ENCODE measurements at places on chromosomes 1 and 21. TPM values are rescaled to one million over a fixed set of nuclear protein-coding genes. Genes with fewer than 3 reads are reported as not detected.

The SLC66A1 gene
- 3.8 TPM for total RNA-seq

The VASH2 gene
- total RNA-seq, result not detected

The GATAD2B gene
- 97.2 TPM for total RNA-seq

The TEX38 gene
- total RNA-seq, result not detected

DNA sequence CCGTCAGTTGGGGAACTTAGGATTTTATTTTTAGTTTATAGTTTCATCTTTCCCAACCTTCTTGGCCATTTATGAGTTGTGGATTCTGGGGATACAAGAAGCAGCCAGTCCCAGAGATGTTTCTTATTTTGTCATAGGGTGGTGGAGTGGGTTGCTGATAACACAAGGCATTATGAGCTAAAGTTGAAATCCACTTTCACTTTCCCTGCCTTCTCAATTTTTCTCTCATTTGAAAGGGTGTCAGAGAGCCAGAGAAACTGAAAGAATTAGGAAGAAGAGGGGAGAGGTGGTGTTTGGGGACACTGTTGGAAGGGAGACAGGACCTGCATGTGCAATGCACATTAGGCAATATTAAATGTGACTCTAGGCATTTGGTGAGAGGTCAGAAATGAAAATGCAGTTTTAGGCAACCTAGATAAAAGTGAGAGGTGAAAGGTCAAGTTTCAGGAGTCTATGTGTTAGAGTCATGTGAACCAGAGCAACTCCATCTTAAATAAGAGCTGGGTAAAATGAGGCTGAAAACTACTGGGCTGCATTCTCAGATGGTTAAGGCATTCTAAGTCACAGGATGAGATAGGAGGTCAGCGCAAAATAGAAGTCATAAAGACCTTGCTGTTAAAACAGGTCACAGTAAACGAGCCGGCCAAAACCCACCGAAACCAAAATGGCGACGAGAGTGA is 71.1 kb upstream of the F3 start:
- no peaks in the 10 kb centered on the region for H3K36me3 ChIP-seq
- H3K4me1 ChIP-seq, result no peaks in the 10 kb centered on the region
- H3K4me3 ChIP-seq, result no peak overlapping the region
- no peak overlapping the region for H3K27ac ChIP-seq

GRCh38 chr1:27664291-27664690 is 7.7 kb downstream of the IFI6 start:
- no peaks in the 10 kb centered on the region for H3K27me3 ChIP-seq
- no peaks in the 10 kb centered on the region for H3K36me3 ChIP-seq
- H3K27ac ChIP-seq, result no peak overlapping the region
- H3K4me3 ChIP-seq, result no peak overlapping the region
- DNase-seq, result no peak

- no peaks in the 10 kb centered on the region for H3K4me1 ChIP-seq
- no peaks in the 10 kb centered on the region for H3K27me3 ChIP-seq
- no peak overlapping the region for H3K4me3 ChIP-seq
- DNase-seq, result no peak
- no peaks in the 10 kb centered on the region for H3K36me3 ChIP-seq
Observed at GRCh38 chr21:14454016-14455009, 71.4 kb upstream of the HSPA13 start.

DNA sequence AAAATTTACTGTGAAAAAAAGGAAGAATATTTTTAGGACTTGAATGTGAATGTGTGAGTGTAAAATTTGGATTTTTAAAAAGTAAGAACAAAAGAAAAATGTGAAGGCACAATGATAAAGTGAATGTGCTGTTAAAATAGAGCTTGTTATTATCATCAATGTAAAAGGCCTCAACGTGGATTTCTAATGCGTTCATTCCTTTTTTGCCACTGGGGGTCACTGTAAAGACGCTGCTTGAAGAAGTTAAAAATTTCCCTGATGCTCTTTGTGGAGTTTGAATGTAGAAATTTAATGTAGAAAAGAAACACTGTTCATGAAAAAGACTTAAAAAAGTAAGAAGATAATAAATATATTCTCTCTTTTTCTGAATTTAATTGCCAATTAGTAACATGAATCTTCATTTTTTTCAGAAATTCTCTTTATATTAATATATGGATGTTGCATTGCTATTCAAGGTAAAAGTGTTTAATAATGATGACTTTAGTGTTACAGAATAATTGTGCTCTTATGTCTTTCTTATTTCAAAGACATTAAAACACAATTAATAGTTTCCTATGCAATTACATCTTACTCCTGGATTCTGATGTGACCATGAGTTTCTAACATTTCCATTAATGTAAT is 161.5 kb downstream of the DNM3 start:
- H3K4me3 ChIP-seq, result no peak overlapping the region
- no peak overlapping the region for H3K27ac ChIP-seq
- H3K27me3 ChIP-seq, result no peaks in the 10 kb centered on the region
- no peak for DNase-seq
- H3K36me3 ChIP-seq, result no peaks in the 10 kb centered on the region

DNA sequence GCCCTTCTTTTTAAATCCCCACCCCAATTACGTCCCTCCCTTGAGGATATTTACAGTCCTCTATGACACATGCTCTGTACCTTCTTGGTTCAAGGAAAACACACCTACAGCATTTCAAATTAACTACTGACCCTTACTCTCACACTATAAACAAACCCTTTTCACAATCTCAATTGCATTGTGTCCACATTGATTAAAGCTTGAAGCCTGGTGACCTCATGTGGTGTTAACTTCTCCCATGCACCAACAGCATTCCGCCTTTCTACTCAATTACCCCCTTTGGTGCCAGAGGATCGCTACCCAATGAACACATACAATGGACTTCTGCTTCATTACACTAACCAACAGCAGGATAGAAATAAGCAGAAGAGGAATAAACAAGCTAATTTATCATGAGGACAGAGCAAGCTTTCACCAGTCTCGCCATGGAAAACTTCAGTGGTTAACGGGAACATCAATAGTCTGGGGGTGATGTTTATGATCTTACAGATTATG is 15.2 kb downstream of the WLS start:
- DNase-seq, result no peak
- no peaks in the 10 kb centered on the region for H3K36me3 ChIP-seq
- H3K27ac ChIP-seq, result no peak overlapping the region
- H3K27me3 ChIP-seq, result no peaks in the 10 kb centered on the region
- H3K4me1 ChIP-seq, result no peaks in the 10 kb centered on the region
- no peak overlapping the region for H3K4me3 ChIP-seq

DNA sequence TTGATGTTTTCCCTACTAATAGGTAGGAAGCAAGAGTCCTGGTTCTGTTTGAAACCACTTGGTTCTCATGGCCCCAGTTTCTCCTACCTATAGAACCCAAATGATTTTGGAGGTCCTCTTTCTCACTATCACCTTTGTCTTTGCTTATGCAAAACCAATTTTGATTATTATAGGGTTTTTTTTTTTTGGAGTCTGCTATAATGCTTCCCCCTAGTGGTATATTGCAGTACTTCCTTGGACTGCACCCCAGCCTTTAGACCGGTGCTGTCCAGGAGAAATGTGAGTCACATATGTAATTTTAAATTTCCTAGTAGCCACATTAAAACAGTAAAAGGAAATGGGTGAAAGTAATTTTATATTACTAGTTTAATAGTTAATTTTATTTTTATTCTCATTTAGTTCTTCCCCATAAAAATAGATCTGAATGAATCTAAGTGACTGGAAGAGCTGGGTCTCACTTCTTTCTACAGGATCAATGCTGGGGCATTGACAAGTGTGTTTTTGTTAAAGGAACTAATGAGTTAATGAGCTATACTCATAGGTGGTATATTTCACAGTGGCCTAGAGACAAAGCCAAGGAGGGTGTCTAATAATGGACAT is 10.6 kb downstream of the FCMR start:
- peak; percentile 70 for DNase-seq
- peak overlapping the region; percentile 15 for H3K27ac ChIP-seq
- peaks cover 92% of the 10 kb centered on the region for H3K4me1 ChIP-seq
- no peak overlapping the region for H3K4me3 ChIP-seq
- H3K36me3 ChIP-seq, result peaks cover 67% of the 10 kb centered on the region
- no peaks in the 10 kb centered on the region for H3K27me3 ChIP-seq

DNA sequence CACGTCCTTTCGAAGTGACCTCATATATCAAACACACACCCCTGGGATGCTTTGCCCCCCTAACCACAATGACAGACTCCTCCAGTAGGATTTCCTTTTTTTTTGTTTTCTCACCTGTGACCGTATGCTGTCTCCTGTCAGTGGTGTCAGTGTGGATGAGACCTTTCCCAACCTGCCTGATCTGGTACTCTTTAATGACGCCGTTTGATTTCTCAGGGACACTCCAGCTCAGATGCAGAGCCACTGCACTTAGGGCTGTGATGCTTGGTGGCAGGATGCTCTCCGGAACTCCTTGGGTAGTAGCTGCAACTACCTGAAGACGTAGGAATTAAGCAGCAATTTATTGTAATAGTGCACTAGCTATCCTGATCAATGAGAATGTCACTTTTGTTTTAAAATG is 212.6 kb downstream of the KCTD3 start:
- no peak for DNase-seq
- H3K27ac ChIP-seq, result no peak overlapping the region
- H3K4me3 ChIP-seq, result no peak overlapping the region
- H3K4me1 ChIP-seq, result no peaks in the 10 kb centered on the region
- H3K36me3 ChIP-seq, result no peaks in the 10 kb centered on the region

- H3K4me1 ChIP-seq, result peaks cover 4% of the 10 kb centered on the region
- H3K36me3 ChIP-seq, result no peaks in the 10 kb centered on the region
- peaks cover 8% of the 10 kb centered on the region for H3K27me3 ChIP-seq
- H3K27ac ChIP-seq, result no peak within 1 kb of the TSS
Observed at GRCh38 chr1:159945483-159946241, at the start of gene IGSF9. Gene IGSF9, minus strand, starts transcription at chr1:159945613. Its CDS starts 2,159 bp downstream, at chr1:159943454.
